SK-N-SH (cell line): ENCODE measurements at places on chromosomes 1 and 21. TPM values are rescaled to one million over a fixed set of nuclear protein-coding genes. Genes with fewer than 3 reads are reported as not detected.

- no peaks in the 10 kb centered on the region for H3K27me3 ChIP-seq
- H3K4me3 ChIP-seq = no peak overlapping the region
- H3K27ac ChIP-seq = no peak overlapping the region
- H3K36me3 ChIP-seq = no peaks in the 10 kb centered on the region
- no peaks in the 10 kb centered on the region for H3K4me1 ChIP-seq
- DNase-seq = no peak
Measured at GRCh38 chr1:215228193-215228592, 145.7 kb downstream of the KCNK2 start.

DNA sequence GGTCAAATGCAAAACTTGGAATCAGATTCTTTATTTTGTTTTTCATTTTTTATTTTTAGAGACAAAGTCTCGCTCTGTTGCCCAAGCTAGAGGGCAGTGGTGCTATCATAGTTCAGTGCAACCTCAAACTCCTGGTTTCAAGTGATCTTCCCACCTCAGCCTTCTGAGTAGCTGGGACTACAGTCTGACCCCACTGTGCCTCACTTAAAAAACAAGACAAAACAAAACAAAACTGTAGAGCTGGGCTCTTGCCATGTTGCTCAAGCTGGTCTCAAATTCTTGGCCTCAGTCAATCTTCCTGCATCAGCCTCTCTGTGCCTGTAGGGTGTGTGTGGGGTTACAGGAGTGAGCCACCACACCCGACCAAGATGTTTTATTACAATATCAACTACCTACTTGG lies 396.0 kb upstream of the USP24 start:
- H3K4me3 ChIP-seq = no peak overlapping the region
- H3K36me3 ChIP-seq = no peaks in the 10 kb centered on the region
- H3K27me3 ChIP-seq = no peaks in the 10 kb centered on the region
- H3K4me1 ChIP-seq = no peaks in the 10 kb centered on the region
- H3K27ac ChIP-seq = no peak overlapping the region

- H3K27ac ChIP-seq = no peak overlapping the region
- no peaks in the 10 kb centered on the region for H3K27me3 ChIP-seq
- H3K4me1 ChIP-seq = no peaks in the 10 kb centered on the region
- no peak for DNase-seq
- no peaks in the 10 kb centered on the region for H3K36me3 ChIP-seq
Measured at GRCh38 chr1:116804736-116805135, 50.5 kb downstream of the CD2 start.

- no peaks in the 10 kb centered on the region for H3K4me1 ChIP-seq
- no peaks in the 10 kb centered on the region for H3K36me3 ChIP-seq
- H3K4me3 ChIP-seq = no peak overlapping the region
- no peak for DNase-seq
- peak overlapping the region; percentile 54; the same call in 1 of the 2 replicates for H3K27ac ChIP-seq
Measured at GRCh38 chr1:25743164-25744139, 56.5 kb upstream of the SELENON start.

DNA sequence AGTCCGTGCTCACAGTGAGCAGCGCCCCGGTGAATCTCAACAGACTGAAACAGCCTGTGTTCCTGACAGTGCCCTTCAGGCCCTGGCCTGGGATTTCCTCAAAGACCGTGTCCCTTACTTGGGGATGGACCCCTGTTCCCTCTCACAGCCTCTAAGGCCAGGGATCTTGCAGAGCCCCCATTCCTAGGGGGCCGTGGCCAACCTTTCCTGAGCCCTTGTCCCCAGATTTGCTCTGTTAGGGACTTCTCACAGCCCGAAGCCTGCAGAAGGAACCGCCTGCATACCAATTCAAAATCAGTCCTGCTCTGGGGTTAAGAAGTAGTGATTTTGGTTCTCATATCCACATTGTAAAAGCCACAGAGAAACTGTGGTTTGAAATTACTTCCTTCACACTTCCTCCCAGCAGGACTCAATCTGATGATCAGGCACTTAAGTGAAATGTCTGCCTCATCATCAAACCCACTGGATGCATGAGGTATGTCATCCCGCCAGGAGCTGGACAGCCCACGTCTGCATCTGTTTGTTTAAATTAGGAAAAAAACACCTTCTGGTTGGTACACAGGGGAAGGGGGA lies 14.9 kb downstream of the ABCA4 start:
- no peak overlapping the region for H3K4me3 ChIP-seq
- no peaks in the 10 kb centered on the region for H3K36me3 ChIP-seq
- H3K27ac ChIP-seq = no peak overlapping the region
- H3K4me1 ChIP-seq = 0 out of 2 replicates have a peak, but pooled peaks cover 2% of the 10 kb centered on the region
- no peak for DNase-seq

DNA sequence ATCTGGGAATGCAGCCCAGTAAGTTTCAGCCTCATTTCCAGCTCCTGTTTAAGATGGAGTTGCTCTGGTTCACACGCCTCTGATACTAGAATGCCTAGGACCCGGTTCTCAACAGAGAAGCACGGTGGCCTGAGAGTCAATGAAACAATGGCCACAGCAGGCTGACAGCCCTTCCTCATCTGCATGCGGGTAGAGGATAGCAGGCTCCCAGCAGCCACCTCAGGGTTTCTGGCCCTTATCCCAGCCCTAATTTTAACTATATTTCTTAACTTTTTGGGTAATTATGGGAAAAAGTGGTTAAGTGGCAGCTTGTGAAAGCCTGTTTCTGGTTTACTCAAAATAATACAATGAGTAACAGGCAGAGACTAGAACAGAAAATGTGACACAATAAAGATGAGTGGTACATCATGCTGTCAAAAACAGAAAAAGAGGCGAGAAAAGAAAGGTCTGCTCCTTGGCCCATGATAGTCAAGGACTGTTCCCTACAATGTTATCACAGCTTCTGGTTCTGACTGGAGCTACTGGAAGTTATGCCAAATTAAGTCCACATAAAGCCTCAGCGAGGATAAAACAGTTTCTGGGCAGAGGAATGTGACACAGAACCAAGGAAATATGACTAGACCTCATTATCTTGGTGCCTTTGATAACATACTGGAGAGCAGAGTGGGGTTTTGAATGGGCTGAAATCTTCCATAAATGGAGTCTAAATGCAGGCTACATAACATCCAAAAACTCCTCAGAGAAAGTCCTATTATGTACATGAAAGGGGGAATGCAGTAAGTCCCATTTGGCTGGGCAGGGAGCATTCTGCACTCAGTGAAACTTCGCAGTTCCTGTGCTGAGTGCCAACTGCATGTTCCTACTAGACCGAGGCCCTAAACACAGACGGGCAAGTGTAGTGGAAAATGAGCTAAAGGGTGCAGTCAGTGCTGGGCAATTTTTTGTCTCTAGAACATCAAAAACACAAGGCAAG lies 92.1 kb downstream of the NIBAN1 start:
- no peak overlapping the region for H3K4me3 ChIP-seq
- H3K27ac ChIP-seq = no peak overlapping the region
- peaks cover 2% of the 10 kb centered on the region for H3K4me1 ChIP-seq
- DNase-seq = no peak
- H3K27me3 ChIP-seq = no peaks in the 10 kb centered on the region

DNA sequence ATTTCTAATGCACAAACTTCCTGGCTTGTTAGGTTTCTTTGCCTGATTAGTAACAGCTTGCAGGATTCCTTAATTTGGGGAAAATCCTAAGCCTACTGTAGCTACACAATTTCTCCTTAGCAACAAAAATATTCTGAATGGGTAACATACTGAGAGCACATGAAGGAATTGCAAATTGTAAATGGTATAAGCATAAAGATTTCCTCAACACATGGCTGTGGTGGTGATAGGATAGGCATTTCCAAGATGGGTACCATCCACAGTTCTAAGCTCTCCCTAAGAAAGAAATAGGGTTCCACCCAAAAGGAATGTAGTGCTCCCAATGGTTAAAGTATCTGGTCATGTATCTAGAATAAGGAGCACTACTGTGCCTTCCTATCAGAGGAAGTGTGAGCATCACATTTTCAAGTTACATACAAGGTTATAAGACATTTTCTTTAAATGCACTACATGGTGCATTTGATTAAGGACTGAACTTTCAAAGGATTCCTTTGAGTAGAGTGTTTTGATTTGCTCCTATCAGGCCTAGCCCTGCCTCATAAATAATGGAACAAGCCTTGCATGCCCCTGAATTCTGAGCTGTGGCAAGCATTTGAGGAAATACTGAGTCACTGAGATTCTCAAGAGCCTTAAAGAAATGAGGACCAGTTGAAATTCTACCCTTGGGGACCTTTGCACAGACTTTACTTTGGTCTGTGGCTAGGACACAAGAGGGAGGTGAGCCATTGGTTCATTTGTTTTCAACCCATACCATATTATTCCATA lies 286.4 kb downstream of the PTBP2 start:
- H3K4me3 ChIP-seq = no peak overlapping the region
- peaks cover 4% of the 10 kb centered on the region for H3K4me1 ChIP-seq
- no peaks in the 10 kb centered on the region for H3K27me3 ChIP-seq
- H3K36me3 ChIP-seq = no peaks in the 10 kb centered on the region
- no peak for DNase-seq

FCGR2B gene
- 0.05 TPM in 1 of 2 replicates, not detected in the other for polyA plus RNA-seq

PCP4 gene
- not detected in 2 replicates for polyA plus RNA-seq

DNA sequence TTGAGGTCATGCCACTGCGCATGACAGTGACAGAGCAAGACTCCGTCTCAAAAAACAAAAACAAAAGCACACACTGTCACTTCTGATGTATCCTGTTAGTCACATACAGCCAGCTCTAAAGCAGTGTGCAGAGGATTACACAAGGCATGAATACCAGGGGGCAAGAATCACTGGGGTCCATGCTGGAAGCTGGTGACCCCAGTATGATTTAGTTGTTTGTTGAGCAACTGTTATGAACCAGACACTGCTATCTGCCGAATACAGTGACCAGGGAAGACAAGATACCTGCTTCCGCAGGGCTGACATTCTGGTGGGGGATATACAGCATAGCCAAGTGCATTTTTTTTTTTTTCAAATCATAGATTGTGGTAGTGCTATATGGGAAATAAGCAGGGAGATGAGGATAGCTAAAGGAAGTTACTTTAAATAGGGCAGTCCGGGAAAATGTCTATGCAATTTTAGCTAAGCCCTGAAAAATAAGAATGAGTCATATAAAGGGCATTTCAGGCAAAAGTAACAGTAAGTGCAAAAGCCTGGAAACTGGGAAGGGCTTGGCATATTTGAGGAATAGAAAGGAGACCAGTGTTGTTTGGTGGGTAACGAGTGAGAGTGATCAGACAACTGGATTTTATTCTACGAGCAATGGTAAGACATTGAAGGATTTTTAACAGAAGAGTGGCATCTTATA lies 69.7 kb downstream of the ADSS2 start:
- no peaks in the 10 kb centered on the region for H3K27me3 ChIP-seq
- no peak for DNase-seq
- H3K4me3 ChIP-seq = no peak overlapping the region
- H3K36me3 ChIP-seq = no peaks in the 10 kb centered on the region
- H3K4me1 ChIP-seq = peaks cover 2% of the 10 kb centered on the region; the same call in 1 of the 2 replicates

AMY1C gene
- not detected in 2 replicates for polyA plus RNA-seq

- no peak overlapping the region for H3K4me3 ChIP-seq
- no peak overlapping the region for H3K27ac ChIP-seq
- H3K36me3 ChIP-seq = peaks cover 3% of the 10 kb centered on the region
- no peak for DNase-seq
- H3K4me1 ChIP-seq = peaks cover 8% of the 10 kb centered on the region
Measured at GRCh38 chr21:46297338-46298271, 11.5 kb downstream of the YBEY start.

- no peaks in the 10 kb centered on the region; the same call in none of the 2 replicates for H3K4me1 ChIP-seq
- H3K4me3 ChIP-seq = no peak overlapping the region
- DNase-seq = no peak
- H3K27ac ChIP-seq = no peak overlapping the region
Measured at GRCh38 chr1:75712306-75712705, 12.2 kb upstream of the ACADM start.

DNA sequence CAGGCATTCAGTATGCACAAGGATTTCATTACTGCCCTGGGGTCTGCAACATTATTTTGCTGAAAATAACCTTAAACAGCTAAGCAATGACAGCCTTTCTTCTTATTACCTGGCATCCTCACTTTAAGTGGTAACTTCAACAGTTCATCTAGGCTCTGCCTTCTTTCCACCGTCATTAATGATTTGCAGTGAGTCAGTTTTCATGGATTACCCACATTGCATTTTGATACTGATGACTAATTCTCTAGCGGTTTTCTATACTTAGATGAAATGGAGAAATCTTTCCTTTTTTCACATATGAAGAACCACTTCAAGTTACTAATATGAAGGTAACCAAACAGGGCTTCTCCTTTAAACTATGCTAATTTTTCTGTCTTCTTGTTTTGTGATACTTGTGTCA lies 226.9 kb upstream of the TMPRSS15 start:
- H3K36me3 ChIP-seq = no peaks in the 10 kb centered on the region
- no peaks in the 10 kb centered on the region for H3K4me1 ChIP-seq
- no peak for DNase-seq
- no peak overlapping the region for H3K27ac ChIP-seq
- H3K4me3 ChIP-seq = no peak overlapping the region
- no peaks in the 10 kb centered on the region for H3K27me3 ChIP-seq

- H3K27ac ChIP-seq = no peak overlapping the region
- no peaks in the 10 kb centered on the region for H3K27me3 ChIP-seq
- no peaks in the 10 kb centered on the region for H3K4me1 ChIP-seq
- H3K4me3 ChIP-seq = no peak overlapping the region
Measured at GRCh38 chr1:166062421-166063070, 104.3 kb downstream of the FAM78B start.

- no peaks in the 10 kb centered on the region for H3K36me3 ChIP-seq
- no peak overlapping the region for H3K4me3 ChIP-seq
- no peak for DNase-seq
- H3K27ac ChIP-seq = no peak overlapping the region
Measured at GRCh38 chr1:237287876-237288521, 246.0 kb downstream of the RYR2 start.

PAQR6 gene
- polyA plus RNA-seq = 2.4 and 3.5 TPM in 2 replicates

GUK1 gene
- polyA plus RNA-seq = 717 and 742 TPM in 2 replicates

PRPF38A gene
- 20.4 and 24.3 TPM in 2 replicates for polyA plus RNA-seq

CSRP1 gene
- 317 and 373 TPM in 2 replicates for polyA plus RNA-seq

- DNase-seq = no peak
- H3K36me3 ChIP-seq = peaks cover 31% of the 10 kb centered on the region
- H3K4me3 ChIP-seq = no peak overlapping the region
- no peaks in the 10 kb centered on the region for H3K27me3 ChIP-seq
- peak overlapping the region; percentile 5; the same call in 1 of the 2 replicates for H3K27ac ChIP-seq
Measured at GRCh38 chr1:225834417-225835329, 24.7 kb downstream of the EPHX1 start.

- peaks cover 10% of the 10 kb centered on the region for H3K4me1 ChIP-seq
- H3K27ac ChIP-seq = no peak overlapping the region
- no peaks in the 10 kb centered on the region for H3K27me3 ChIP-seq
- H3K4me3 ChIP-seq = no peak overlapping the region
- H3K36me3 ChIP-seq = no peaks in the 10 kb centered on the region
- DNase-seq = no peak
Measured at GRCh38 chr1:8629241-8630091, 188.0 kb downstream of the RERE start.

DNA sequence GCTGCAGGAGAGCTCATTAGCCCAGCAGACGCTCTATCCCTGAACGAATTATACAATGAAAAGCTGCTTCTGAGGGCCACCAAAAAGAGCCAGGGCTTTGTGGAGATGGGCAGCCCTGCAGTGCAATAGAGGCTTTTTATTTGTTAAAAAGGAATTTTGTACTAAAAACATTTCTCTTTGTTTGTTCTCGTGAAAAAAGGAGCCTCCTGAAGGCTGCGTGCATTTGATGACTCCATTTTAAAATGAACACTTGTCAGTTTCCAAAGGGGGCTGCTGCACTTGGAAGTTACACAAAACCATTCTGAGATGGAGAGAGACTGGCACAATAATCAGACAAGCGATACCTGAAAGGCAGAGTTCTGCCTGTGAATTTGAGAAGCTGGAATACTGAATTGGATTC lies 202.8 kb downstream of the NTNG1 start:
- H3K4me1 ChIP-seq = peaks cover 2% of the 10 kb centered on the region; the same call in 1 of the 2 replicates
- H3K27me3 ChIP-seq = no peaks in the 10 kb centered on the region
- H3K4me3 ChIP-seq = no peak overlapping the region
- DNase-seq = no peak
